ENCODE measurements at places on chromosomes 5 and 9.

- DNase-seq: peak; percentile 78
Observed at GRCh38 chr5:74042959-74043358, 417.0 kb downstream of the ARHGEF28 start.

- no peak for DNase-seq
Observed at GRCh38 chr9:21972361-21972760, 21.8 kb downstream of the CDKN2A start.

GRCh38 chr5:76789991-76790581 is 28.7 kb upstream of the F2RL1 start:
- DNase-seq: no peak

DNA sequence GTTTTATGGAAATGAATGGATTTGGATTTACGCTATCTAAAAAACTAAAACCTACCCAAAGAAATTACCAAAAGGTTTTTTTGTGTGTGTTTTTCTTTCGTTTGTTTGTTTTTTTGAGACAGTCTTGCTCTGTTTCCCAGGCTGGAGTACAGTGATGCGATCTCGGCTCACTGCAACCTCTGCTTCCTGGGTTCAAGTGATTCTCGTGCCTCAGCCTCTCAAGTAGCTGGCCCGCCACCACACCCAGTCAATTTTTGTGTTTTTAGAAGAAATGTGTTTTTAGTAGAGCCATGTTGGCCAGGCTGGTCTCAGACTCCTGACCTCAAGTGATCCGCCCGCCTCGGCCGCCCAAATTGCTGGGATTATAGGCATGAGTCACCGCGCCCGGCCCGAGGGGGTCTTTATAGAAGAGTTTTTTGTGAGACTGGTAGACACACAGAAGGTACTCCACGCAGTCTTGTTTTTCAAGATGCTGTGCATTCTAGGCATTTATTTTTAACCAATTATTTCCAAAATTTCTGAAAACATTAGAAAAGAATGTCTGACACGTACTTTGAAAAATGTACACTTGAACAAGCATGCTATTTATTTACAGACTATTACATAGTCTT is 75.7 kb downstream of the NR6A1 start:
- peak; percentile 73 for DNase-seq
